ENCODE measurements at places on chromosomes 16 and 17. TPM values are rescaled to one million over a fixed set of nuclear protein-coding genes. Genes with fewer than 3 reads are reported as not detected.

DNA sequence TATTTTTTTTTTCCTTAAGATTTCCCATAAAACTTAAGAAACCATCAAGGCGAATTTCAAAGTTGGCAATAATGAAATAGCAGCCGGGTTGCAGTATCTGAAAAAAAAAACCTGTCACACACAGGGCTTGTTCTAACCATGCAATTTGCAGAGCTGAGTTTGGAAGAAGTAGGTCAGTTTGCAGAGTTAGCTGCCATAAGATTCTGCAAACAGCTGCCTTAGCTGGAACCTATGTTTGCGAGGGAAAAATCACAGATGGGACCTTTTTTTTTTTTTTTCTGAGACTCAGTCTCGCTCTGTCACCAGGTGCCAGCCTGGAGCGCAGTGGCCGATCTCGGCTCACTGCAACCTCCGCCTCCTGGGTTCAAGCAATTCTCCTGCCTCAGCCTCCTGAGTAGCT, 98.5 kb upstream of the HS3ST4 start:
- no peaks in the 10 kb centered on the region for H3K4me1 ChIP-seq
- no peaks in the 10 kb centered on the region for H3K36me3 ChIP-seq
- H3K27ac ChIP-seq: no peak overlapping the region
- no peak overlapping the region for H3K4me3 ChIP-seq

DNA sequence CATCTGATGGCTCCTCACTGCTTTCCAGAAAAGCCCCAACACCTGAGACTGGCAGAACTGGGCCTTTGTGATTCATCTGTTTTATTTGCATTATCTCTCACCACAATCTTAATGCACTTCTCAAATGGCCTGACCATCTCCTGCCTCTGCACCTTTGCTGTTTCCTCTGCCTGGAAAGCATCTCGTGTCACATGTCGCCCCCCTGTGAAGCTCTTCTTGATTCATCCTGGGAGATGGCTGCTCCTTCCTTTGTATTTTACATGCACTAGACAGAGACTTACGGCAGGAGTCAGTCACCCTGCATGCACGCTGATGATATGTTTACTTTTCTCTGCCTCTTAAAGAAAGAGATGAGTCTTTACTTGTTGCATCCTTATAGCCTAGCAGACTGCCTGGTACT, 30.0 kb downstream of the HNF1B start:
- H3K4me3 ChIP-seq: no peak overlapping the region
- no peaks in the 10 kb centered on the region for H3K4me1 ChIP-seq
- H3K36me3 ChIP-seq: no peaks in the 10 kb centered on the region
- DNase-seq: no peak
- H3K27ac ChIP-seq: no peak overlapping the region
- peaks cover 15% of the 10 kb centered on the region for H3K27me3 ChIP-seq

GRCh38 chr17:62739645-62740388, 68.3 kb downstream of the MARCHF10 start:
- no peaks in the 10 kb centered on the region for H3K36me3 ChIP-seq
- no peak overlapping the region for H3K4me3 ChIP-seq
- DNase-seq: no peak
- H3K4me1 ChIP-seq: no peaks in the 10 kb centered on the region
- H3K27ac ChIP-seq: no peak overlapping the region

- peaks cover 71% of the 10 kb centered on the region for H3K36me3 ChIP-seq
- H3K27ac ChIP-seq: peak overlapping the region; percentile 86
- H3K4me1 ChIP-seq: peaks cover 70% of the 10 kb centered on the region
These were observed 16.2 kb downstream of the SLC43A2 start for GRCh38 chr17:1612400-1612799.

- H3K36me3 ChIP-seq: no peaks in the 10 kb centered on the region
- H3K27me3 ChIP-seq: no peaks in the 10 kb centered on the region
- H3K4me3 ChIP-seq: no peak overlapping the region
These were observed 5.9 kb downstream of the GSPT1 start for GRCh38 chr16:11909653-11910545.

DNA sequence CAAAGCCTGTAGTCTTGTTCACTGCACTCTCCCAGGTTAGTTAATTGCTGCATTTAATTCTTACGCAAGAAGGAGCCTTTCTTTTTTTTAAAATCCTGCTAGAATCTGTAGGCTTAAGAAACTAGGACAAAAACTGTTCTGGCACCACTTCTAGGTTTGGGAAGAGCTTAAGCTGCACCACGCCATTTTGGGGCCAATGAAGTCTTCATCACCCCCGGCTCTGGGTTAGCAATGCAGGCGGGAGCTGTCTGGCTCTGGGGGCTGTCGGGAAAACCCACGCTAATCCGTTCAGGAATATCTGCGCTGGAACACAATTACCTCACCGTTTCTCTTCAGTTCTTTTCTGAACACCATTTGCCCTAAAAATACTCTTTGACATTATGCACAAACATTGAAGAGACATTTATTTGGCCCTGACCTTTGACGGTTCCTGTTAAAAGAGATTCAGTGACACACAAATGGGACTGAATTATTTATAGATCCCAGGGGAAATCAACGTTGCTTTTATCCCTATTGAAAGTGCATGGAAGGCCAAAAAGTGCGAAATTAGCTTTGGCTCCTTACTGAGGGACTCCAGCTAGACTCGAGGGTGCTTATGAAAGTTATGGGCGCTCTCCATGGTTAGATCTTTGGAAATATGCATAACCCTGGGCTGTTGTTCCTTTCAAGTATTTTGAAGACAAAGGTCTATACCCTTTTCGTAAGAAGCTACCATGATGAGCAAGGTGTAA, 249.2 kb downstream of the HAPSTR1 start:
- H3K36me3 ChIP-seq: no peaks in the 10 kb centered on the region
- H3K27ac ChIP-seq: no peak overlapping the region
- no peaks in the 10 kb centered on the region for H3K4me1 ChIP-seq
- H3K27me3 ChIP-seq: no peaks in the 10 kb centered on the region

Gene ENPP7
- 0.64 TPM for polyA plus RNA-seq

GRCh38 chr17:75412455-75413317, 7.2 kb upstream of the GRB2 start:
- no peaks in the 10 kb centered on the region for H3K27me3 ChIP-seq
- H3K36me3 ChIP-seq: no peaks in the 10 kb centered on the region
- H3K4me3 ChIP-seq: no peak overlapping the region
- H3K4me1 ChIP-seq: peaks cover 11% of the 10 kb centered on the region
- H3K27ac ChIP-seq: no peak overlapping the region

DNA sequence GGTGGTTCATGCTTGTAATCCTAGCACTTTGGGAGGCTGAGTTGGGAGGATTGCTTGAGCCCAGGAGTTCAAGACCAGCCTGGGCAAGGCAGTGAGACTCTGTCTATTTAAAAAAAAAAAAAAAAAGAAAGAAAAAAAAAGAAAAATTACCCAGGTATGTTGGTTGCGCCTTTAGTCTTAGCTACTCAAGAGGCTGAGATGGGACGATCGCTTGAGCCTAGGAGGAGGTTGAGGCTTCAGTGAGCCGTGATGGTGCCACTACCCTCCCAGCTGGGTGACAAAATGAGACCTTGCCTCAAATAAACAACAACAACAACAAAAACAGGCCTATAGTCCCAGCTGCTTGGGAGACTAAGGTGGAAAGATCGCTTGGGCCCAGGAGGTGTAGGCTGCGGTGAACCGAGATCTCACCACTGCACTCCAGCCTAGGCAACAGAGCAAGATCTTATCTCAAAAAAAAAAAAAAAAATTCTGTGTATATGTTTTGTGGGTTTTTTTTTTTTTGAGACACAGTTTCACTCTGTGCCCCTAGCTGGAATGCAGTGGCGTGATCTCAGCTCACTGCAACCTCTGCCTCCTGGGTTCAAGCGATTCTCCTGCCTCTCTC, 12.5 kb upstream of the ANKRD40CL start:
- no peak overlapping the region for H3K4me3 ChIP-seq
- no peaks in the 10 kb centered on the region for H3K27me3 ChIP-seq
- H3K27ac ChIP-seq: no peak overlapping the region
- no peak for DNase-seq

DNA sequence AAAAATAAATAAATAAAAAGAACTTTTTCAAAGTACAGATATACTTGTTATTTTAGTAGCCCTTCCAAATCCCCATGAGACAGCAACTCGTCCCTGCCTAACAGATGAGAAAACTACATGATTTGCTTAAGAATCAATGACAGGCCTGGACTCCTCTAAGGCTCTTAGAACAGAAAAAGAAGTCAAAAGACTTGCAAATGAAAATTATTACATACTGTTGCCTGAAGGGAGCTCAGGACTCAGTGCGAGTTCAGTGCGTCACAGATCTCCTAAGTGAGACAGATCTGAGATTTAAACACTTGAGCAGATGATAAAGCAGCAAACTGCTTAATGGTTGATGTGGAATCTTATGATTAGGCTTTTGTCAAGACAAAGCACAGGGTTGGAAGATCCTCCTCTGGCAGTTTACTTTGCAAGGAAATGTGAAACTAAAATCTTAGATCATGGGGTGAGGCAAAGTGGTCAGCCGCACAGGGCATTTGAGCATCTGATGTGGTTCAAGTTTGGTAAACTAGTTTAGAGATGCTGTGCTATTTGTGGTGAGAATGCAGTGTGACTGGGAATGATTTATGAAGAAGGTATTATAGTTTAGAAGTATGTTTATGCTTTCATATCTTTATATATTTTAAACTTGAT, 138.1 kb downstream of the TRIM37 start:
- DNase-seq: no peak
- H3K4me3 ChIP-seq: no peak overlapping the region

Gene DPEP3
- 0.26 TPM for polyA plus RNA-seq

DNA sequence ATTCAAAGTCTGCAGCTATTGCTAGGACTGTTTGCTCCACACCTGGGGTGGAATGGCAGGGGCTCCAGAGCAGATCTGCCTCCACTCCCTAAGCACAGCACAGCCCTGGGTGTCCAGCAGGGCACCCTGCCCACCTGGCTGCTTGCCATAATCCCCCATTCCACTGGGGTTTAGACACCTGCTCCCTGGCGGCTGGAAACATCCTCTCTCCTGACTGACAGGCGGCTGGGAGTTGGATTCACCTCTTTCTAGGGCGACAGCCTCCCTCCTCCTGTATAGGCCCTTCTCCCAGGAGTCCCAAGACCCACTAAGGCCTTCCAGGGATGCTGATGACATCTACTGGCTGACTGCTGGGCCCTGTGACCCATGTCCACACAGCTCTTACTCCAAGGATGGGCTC, 18.0 kb downstream of the HDAC5 start:
- peaks cover 20% of the 10 kb centered on the region for H3K4me1 ChIP-seq
- DNase-seq: no peak
- H3K4me3 ChIP-seq: no peak overlapping the region
- H3K36me3 ChIP-seq: no peaks in the 10 kb centered on the region

DNA sequence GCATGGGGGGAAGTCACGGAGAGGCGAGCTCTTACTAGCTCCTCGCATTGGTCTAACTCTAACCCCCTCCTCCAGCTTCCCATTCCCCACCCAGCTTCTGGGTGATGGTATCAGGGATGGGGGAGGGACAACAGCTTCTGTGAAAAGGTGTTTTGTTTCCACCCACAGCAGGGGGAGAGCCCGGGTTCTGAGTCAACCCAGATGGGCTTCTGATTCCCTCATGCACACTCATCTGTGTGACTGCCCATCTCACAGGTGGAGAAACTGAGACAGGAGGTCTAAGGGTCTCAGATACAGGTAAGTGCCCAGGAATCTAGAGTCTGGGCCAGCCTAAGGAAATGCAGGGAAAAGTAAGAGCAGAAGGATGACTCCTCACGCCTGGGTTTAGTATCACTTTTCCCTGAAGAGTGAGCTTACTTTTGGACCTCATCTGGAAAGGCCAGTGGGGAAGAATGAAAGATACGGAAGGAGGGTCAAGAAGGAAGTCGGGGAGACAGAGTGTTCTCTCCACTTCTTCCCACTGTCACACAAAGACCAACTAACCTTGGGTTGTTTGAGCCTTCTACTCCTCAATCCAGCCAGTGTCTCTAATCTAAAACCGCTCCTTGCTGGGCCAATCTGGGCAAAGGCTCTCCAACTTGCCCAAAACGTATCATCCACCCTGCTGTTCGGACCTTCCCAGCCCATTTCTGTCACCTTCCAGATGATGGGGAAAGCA, 3.1 kb upstream of the TLCD2 start:
- peaks cover 88% of the 10 kb centered on the region for H3K4me1 ChIP-seq
- peaks cover 28% of the 10 kb centered on the region for H3K27me3 ChIP-seq

Gene SUMO2
- 117 TPM for polyA plus RNA-seq

Gene CEP95
- polyA plus RNA-seq: 59.9 TPM

- H3K27ac ChIP-seq: no peak overlapping the region
- H3K4me1 ChIP-seq: no peaks in the 10 kb centered on the region
- DNase-seq: no peak
- H3K27me3 ChIP-seq: no peaks in the 10 kb centered on the region
- H3K4me3 ChIP-seq: no peak overlapping the region
These were observed 15.0 kb downstream of the TRPV1 start for GRCh38 chr17:3594051-3594800.

DNA sequence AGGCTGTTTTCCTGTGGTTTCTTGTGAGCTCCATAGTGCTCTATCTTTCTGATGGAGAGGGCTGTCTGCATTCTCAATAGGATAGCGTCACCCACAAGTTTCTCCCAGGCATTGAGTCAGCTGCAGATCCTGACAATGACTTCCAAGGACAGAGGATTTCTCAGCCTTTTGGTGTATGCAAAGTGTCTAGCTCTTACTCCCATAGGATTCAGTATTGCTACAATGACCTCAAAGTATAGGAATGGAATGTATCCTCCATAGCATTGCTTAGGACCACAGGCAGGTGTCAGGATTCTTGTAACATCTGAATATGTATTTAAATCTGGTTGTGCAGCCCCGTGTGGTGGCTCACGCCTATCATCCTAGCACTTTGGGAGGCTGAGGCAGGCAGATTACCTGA, 32.3 kb downstream of the SMIM36 start:
- H3K27me3 ChIP-seq: no peaks in the 10 kb centered on the region
- no peaks in the 10 kb centered on the region for H3K36me3 ChIP-seq
- DNase-seq: no peak
- H3K4me3 ChIP-seq: no peak overlapping the region

- H3K4me1 ChIP-seq: no peaks in the 10 kb centered on the region
- no peak overlapping the region for H3K4me3 ChIP-seq
- DNase-seq: peak; percentile 67
- no peaks in the 10 kb centered on the region for H3K27me3 ChIP-seq
- no peak overlapping the region for H3K27ac ChIP-seq
These were observed 2.8 kb downstream of the IGFALS start for GRCh38 chr16:1790611-1791255.

- H3K4me3 ChIP-seq: peak overlapping the region; percentile 49
- peaks cover 59% of the 10 kb centered on the region for H3K27me3 ChIP-seq
- no peaks in the 10 kb centered on the region for H3K36me3 ChIP-seq
- H3K27ac ChIP-seq: no peak overlapping the region
- peaks cover 9% of the 10 kb centered on the region for H3K4me1 ChIP-seq
These were observed 1.4 kb downstream of the NOTUM start for GRCh38 chr17:81959362-81960129.

DNA sequence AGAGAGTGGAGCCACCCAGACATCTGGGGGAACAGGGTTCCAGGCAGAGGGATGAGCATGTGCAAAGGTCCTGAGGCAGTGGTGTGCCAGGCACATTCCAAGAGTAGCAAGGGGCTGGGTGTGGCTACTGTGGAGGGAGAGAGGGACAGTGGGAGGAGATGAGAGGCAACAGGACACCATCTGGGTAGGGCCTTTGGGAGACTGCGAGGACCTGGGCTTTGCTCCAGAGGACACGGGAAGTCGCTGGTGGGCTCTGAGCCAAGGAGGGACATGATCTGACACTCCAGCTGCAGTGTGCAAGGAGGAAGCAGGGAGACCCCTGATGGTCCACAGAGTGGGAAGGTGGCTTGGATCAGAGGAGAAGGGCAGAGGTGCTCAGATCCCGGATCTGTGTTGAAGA, 56.7 kb upstream of the MED9 start:
- no peak overlapping the region for H3K4me3 ChIP-seq
- H3K27me3 ChIP-seq: no peaks in the 10 kb centered on the region
- H3K36me3 ChIP-seq: no peaks in the 10 kb centered on the region
- peak overlapping the region; percentile 49 for H3K27ac ChIP-seq
